ENCODE measurements at places on chromosomes 7 and 10. TPM values are rescaled to one million over a fixed set of nuclear protein-coding genes. Genes with fewer than 3 reads are reported as not detected.

- DNase-seq: no peak
Observed at GRCh38 chr10:9615189-9615588, 1402.5 kb upstream of the CELF2 start.

GRCh38 chr10:125048094-125048864, 106.4 kb downstream of the ZRANB1 start:
- DNase-seq: peak; percentile 84

GRCh38 chr7:18536486-18536885, 40.9 kb downstream of the HDAC9 start:
- peak; percentile 8 for DNase-seq

The MCMBP gene
- total RNA-seq: 48.0 TPM

The IFIT1 gene
- 25.8 TPM for total RNA-seq

GRCh38 chr10:29428486-29428885, 139.6 kb downstream of the LYZL1 start:
- no peak for DNase-seq

The ATP6V0A4 gene
- total RNA-seq: not detected

DNA sequence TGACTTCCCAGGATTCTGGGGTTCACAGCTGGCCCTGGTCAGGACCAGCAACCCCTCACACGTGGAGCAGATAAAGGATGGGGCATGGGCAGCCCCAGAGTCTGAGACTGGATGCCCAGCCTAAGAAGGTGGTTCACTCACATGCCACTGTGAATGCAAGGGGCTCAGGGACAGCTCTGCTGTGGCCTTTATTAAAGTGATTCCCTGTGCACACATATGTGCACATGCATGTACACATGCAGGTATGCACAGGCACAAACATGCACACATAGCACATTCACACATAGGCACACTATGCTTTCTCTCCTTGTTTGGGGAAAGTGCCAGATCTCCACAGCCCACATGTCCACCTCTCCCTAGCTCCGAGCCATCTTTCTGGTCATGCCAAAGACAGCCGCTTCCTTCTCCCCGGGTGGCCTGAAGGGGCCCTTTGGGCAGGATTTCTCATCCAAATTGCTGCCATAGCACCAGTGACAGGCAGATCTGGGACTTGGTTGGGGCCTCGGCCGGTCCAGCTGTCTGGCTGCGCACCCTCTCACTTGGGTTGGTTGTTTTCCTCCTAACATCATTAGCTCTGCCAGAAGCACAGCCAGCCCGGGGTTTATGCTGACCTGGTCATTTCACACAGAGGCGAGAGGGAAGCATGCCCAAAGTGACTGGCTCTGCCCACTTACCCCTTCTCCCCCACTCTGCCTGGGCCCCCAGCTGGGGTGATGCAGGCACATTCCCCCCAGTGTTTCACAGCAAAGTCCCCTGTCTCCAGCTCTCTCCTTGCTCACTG, 1.4 kb downstream of the GCK start:
- no peak for DNase-seq

DNA sequence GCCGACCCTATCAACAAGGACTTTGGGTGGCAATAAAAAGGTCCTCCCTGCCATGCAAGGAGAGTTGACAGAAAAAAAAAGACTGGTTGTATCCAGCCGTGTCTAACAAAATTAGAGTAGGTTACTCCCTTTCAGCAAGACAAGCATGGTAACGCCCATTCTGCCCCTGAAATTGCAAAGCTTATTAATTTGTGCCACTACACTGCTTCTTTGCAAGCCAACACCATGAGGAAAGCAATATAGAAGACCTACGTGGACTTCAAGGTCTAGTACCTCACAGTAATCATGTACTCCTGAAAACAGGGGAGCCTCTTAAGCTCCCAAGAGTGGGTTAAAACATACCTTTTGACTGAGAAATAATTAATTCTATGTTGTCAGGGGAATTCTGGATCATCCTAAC, 90.3 kb downstream of the FRMPD2 start:
- no peak for DNase-seq

Measured in fibroblast of lung (primary cell).